ENCODE measurements at places on chromosomes 16 and 17. TPM values are rescaled to one million over a fixed set of nuclear protein-coding genes. Genes with fewer than 3 reads are reported as not detected.

GRCh38 chr16:72202014-72202413 is 30.1 kb upstream of the PMFBP1 start:
- DNase-seq: no peak
- H3K27me3 ChIP-seq: no peaks in the 10 kb centered on the region
- H3K4me1 ChIP-seq: no peaks in the 10 kb centered on the region
- no peak overlapping the region for H3K4me3 ChIP-seq
- no peaks in the 10 kb centered on the region for H3K36me3 ChIP-seq

GRCh38 chr17:28327031-28327607 is 8.1 kb downstream of the TMEM97 start:
- H3K4me3 ChIP-seq: no peak overlapping the region
- peaks cover 46% of the 10 kb centered on the region for H3K36me3 ChIP-seq
- no peaks in the 10 kb centered on the region for H3K27me3 ChIP-seq
- no peaks in the 10 kb centered on the region for H3K4me1 ChIP-seq
- H3K27ac ChIP-seq: no peak overlapping the region
- DNase-seq: peak; percentile 18

DNA sequence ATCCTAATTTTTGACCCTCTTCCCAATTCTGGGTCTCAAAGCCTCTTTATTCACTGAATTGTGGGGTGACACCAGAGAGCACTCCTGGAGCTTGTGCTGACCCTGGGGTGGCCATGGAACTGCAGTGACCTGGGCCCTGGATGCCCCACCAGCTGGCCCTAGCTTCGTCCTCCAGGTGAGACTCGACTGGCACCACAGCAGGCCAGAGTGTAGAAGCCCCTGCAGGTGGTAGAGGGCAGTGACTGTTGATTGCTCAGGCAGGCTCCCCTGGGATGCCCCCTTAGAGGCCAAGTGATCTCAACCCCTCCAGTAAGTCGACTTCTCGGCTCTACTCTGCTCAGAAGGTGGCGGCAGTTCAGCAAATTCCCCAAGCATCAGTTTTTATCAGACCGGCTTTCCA is 6.4 kb downstream of the FA2H start:
- H3K4me1 ChIP-seq: no peaks in the 10 kb centered on the region
- no peaks in the 10 kb centered on the region for H3K36me3 ChIP-seq
- DNase-seq: no peak
- H3K27me3 ChIP-seq: no peaks in the 10 kb centered on the region
- H3K4me3 ChIP-seq: no peak overlapping the region
- no peak overlapping the region for H3K27ac ChIP-seq

TRPV2 gene
- 6.7 TPM for total RNA-seq

RAB34 gene
- total RNA-seq: 139 TPM

GRCh38 chr17:63881935-63882601 is at the start of gene GH2:
Gene GH2, minus strand, starts transcription at chr17:63881944. Its CDS starts 143 bp downstream, at chr17:63881801.
- H3K4me1 ChIP-seq: no peaks in the 10 kb centered on the region
- no peak within 1 kb of the TSS for H3K4me3 ChIP-seq
- H3K36me3 ChIP-seq: no peaks in the 10 kb centered on the region
- no peaks in the 10 kb centered on the region for H3K27me3 ChIP-seq

CALB2 gene
- 17.7 TPM for total RNA-seq

RAB40C gene
- total RNA-seq: 13.5 TPM
